ENCODE measurements at places on chromosomes 1 and 21.

DNA sequence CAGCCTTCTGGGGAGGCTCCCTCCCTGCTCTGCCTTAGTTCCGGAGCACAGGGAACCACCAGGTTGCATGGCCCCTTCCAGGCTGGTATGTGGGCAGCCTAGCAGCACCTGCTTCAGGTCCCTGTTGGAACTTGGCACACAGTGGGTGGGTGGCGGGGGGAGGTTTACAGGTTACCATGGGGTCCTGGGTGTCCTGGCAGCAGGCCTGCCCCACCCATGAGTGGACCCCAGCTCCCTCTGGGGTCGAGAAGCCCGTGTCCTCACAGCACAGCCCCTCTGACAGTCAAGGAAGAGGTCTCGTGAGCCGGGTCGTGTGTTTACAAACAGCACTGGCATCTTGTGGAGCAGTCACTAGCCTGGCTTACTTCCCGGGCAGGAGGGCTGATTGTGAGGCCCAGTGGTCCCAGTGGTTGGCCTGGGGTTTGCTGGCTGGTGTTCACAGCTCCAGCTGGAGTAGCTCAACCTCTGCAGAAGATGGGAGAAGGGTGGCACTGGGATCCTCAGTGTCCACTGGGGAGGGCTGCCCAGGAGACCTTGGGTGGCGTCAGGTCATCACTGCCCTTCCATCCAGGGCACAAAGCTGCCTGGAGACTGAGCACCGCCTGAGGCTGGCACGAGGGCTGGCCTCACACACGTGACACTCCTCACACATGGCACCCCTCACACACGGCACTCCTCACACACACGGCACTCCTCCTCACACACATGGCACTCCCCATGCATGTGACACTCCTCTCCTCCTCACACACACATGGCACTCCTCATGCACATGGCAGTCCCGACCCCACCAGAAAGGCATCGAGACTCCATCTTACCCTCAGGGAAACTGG is 100.9 kb downstream of the RIPK4 start:
- no peak for DNase-seq

DNA sequence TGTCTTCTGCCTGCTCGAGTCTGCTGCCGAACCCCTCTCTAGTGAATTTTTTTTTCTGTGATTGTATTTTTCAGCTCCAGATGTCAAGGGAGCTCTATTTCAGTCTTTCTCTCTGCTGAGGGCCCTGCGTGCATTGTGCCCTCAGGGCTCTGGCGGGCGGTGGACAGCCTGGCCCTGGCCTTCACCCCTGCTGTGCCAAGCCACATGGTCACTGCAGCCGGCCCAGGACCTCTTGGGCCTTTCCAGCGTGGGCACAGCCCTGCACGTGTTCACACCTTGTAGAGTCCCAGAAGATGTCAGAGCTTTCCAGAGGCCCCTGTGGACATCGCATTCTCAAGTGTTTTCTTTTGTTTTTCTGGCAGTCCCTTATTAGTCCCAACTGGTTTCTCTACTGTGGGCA is 55.7 kb downstream of the PCNT start:
- DNase-seq = no peak

DNA sequence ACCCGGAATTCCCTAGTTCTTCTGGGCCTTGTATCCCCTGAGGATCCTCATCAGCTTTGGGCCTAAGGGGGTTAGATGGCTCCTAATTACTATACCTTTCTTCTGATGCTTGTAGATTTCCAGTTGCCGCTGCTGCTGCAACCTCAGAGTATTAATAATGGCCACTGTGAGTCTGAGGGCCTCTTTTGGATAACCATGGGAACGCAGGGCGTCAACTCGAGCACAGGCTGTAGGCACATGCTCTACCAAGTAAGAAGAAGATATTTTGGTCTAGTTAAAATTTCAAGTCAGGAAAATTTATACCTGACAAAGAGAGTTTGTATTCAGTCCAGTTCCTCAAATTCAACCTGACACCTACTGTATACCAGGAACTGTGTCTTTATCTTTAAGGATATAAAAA is 28.2 kb downstream of the UROD start:
- DNase-seq = no peak

- DNase-seq = no peak
Measured at GRCh38 chr1:106651028-106651762, 405.3 kb upstream of the PRMT6 start.
